Hematopoietic multipotent progenitor cell treated with erythropoietin and hydrocortisone succinate and interleukin-3 and kit ligand, for 6 days (in vitro differentiated cells): ENCODE measurements at places on chromosomes 4 and X.

GRCh38 chr4:147408189-147408588 is 72.7 kb upstream of the EDNRA start:
- DNase-seq: no peak

- DNase-seq: no peak
These were observed 142.0 kb downstream of the RTL3 start for GRCh38 chrX:78517124-78517523.

DNA sequence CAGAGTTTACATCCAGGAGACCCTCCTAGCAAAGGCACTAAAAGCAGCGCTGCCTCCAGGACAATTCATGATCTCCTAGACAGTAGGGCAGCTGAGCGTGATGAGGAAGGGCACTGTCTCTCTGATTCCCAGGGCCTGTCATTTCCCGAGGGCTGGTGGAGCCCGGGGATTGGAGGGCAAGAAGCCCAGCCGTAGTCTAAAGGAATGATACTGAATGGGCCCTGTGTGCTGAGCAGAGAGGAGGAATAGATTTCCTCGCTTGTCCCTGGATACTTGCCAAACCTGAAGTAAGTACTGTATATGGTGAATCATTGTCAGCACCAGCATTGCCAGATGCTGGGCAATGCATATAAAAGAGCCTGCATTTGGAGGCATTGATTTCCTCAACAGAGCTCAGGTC is 88.0 kb upstream of the SLITRK2 start:
- no peak for DNase-seq

DNA sequence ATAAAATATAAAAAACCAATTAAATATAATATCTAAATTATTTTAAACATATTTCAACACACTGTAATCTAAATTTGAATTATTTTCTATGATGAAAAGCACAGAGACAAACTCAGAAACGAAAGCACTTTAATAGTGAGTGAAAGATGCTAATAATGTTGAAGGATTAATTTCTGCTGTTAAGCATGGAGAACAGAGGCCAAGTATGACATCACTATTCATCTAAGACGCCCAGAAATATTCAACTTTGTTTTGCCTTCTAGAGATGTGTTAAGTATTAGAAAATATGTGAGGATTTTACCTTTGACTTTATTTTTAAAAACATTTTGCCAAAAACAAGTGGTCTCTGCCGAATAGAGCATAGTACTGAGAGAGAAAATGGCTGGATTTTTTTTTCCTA is 19.3 kb downstream of the ARHGEF6 start:
- DNase-seq: no peak

DNA sequence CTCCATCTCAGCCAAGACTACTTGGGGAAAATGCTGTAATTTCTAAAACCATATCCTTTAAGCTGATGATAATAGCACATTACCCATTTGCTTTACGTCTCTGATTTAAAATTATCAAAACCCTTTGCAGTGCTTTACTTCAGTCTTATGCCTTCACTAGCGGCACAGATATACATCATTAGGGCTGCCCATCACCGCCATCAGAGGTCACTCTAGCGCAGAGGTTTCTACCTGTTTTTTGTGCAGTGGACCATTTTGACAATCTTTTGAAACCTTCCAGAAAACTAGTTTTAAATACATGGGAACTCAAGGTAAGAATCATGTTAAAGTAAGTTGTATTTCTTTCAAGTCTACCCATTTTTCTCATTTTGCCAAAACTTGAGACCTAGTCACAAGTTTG is 592.5 kb downstream of the PPARGC1A start:
- no peak for DNase-seq

DNA sequence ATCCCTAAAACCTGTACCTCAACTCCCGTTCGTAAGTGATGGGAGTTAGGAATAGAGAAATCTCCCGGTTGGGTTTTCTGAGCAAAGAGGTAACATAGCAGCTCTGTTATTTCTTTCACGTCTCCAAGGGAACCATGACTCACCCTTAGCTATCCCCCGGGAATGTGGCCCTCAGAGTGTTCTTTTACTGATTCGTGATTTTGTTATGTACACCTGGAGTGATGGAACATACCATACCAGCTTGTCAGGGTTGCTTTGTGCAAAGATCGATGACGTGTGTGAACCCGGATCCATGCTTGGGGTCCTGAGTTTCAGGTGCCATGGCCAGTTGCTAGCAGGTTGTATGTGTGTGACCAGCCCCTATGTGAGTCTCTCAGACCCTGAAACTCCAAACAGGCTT is 52.6 kb downstream of the HPRT1 start:
- no peak for DNase-seq
